Activated naive CD4-positive, alpha-beta T cell (primary cell): ENCODE measurements at places on chromosomes 1 and 21.

- no peak for DNase-seq
These were observed 23.8 kb upstream of the LDLRAP1 start for GRCh38 chr1:25519624-25520023.

GRCh38 chr1:21749109-21749508 is 33.8 kb downstream of the USP48 start:
- no peak for DNase-seq

- DNase-seq = no peak
These were observed 21.7 kb downstream of the SESN2 start for GRCh38 chr1:28280977-28281381.

DNA sequence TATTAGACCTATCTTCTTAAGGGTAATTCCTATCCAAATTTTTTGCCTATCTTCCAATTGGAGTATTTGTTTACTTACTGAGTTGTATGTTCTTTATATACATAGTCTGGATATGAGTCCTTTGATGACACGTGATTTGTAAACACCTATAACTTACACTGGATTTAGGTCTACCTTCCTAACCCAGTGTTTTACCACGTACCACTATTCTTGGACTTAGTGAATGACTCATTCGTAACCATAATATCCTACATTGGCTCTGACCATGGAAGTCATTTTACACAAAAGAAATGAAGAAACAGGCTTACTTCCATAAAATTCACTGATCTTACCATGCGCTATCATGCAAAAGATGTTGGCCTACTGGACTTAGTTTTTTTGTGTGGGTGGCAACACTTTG is 23.9 kb upstream of the ZZZ3 start:
- no peak for DNase-seq

GRCh38 chr1:165898837-165899236 is 71.4 kb downstream of the UCK2 start:
- no peak for DNase-seq

- no peak for DNase-seq
These were observed 494.2 kb downstream of the KIF26B start for GRCh38 chr1:245648749-245649522.

DNA sequence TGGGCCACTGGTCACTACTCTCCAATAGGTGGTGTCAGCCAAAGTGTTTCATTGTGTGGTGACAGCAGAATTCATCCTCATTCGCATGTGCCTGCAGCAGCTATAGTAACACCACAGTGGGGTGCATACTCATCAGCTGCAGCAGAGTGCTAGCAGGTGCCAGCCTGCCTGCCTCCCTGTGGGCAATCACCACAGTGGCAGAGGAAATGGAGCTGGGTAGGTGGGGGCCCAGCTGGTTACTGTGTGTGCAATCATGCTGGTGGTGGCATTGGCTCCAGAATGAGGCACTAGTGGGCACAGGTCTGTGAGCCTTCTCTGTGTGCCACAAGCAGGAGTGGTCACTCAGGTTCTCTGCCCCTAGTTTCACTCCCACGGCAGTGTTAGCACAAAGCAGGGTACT is 579.2 kb downstream of the PTPRC start:
- no peak for DNase-seq

DNA sequence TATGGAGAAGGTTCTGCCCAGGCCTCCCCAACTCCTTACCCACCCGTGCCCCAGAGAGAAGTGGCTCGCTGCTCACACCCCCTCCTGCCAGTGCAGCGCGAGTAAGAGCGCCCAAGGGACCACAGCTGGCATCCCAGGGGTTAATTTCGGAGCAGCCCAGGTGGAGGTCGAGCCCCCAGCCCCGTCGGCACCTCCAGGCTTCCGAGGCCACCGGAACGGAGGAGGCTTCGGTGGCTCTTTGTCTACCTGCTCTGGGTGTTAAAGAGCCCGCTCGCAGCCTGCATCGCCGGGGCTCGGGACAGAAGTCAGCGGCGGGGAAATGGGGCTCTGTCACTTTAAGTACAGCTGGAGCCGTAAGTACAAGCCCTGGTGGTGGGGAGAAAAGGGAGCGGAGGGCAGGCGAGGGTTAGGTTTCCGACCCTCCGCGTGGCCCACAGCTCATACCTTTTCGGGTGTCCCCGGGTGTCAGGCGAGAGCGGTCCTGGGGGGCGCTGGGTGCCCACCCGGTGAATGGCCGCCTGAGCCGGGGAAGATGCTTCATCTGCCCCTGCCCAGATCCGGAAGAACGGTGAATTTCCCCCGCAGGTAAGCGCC is 89.4 kb upstream of the IPO9 start:
- DNase-seq = no peak

GRCh38 chr1:232196042-232196441 is 433.9 kb downstream of the SIPA1L2 start:
- DNase-seq = no peak

- no peak for DNase-seq
These were observed 499 bp downstream of the C1QA start for GRCh38 chr1:22636927-22637326.

- no peak for DNase-seq
These were observed 8.3 kb downstream of the RIPK4 start for GRCh38 chr21:41758550-41758949.

DNA sequence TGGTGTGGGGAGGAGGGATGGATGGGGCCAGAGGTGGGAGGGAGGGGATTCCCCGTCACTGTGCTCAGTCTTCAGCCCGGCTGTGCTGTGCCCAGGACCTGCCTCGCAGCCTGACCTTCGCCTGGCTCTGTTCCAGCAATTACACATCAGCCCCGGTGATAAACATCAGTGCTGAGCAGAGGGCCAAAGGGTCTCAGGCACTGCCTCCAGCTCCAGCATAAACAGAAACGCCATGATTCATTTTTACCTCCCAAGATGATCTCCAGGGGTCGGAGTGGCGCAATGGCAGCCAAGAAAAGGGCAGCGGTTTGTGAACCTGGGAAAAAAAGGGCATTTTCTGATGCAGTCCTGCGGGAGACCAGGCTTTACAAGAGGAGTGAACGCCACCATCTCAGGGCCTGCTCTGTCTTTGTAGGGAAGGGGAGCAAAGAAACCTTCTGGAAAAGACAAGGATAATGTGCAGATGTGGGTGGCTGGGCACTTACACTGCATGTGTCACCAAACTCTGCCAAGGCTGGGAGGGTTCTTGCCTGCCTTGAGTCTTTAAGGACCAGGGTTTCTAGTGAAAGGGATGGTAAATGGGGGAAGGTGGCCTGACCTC is 28.1 kb downstream of the SHISA4 start:
- no peak for DNase-seq

DNA sequence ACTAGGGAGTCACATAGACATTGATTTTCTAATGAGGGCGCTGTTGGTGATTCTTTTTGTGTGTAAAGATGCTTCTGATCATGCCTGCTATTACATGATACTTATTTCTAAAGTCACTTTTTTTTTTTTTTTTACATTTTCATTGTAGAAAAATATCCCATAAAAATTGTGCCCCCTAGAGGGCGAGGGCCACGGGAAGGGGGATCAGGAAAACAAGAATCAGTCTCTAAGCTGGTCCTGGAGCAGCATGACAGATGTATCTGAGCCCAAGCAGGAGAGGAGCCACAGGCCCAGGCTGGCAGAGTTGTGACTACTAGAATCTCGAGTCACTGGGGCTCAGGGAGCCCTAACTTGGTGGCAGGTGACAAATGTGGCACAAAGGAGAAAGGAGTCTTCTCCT is 28.1 kb downstream of the ZSCAN20 start:
- DNase-seq = no peak

- DNase-seq = no peak
These were observed 28.4 kb downstream of the URB1 start for GRCh38 chr21:32364387-32364786.

- DNase-seq = no peak
These were observed 68.3 kb downstream of the TCP10L start for GRCh38 chr21:32516756-32517649.

DNA sequence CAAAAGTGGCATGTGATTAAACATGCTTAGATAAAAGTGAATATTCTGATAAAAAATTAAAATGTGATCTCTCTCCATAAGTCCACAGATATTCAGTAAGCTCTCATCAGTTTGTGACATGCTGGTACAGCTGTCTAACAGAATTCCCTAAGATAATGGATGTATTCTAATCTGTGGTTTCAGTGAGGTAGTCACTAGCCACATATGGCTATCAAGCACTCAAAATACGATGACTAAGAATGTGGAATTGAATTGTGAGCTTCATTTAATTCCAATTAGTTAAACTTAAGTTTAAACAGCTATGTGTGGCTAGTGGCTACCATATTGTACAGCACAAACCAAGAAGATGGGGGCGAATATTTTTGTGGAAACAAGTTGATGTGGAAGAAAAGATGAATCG is 4.1 kb upstream of the REG4 start:
- no peak for DNase-seq

DNA sequence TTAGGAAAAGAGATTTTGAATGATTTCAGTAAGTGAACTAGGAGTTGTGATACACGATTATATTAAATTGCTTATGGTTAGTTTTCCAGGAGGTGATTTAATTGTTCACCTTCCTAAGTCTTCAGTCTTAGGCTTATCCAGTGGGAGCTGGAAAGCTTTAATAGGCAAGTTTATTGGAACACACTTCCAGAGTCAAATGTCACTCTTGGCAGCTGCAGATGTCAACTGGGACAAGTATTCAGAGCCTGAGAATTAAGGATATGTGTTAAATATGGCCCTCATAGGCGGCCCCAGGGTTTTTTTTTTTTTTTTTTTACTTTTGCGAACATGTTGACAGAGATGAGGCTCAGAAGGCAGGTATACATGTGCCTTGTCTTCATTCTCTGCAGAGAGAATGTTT is 29.2 kb downstream of the UCK2 start:
- DNase-seq = no peak

DNA sequence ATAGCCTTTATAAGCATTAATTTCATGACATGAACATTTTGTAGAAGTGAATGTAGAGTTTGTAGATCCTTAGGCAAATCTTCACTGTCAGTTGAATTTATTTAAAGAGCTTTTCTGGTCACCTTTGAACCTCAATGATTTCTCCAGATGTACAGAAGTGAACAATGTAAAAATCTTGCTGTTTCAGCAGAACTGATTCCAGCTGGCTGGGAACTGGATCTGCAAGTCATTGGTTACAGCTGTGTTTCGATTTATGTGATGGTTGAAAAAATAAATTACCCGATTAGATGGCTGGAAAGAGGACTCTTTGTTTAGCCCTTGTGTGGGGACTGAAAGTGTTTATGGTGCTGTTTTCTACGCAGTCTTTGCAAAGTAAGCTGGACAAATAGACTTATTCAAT is 849.8 kb downstream of the USP25 start:
- DNase-seq = no peak

DNA sequence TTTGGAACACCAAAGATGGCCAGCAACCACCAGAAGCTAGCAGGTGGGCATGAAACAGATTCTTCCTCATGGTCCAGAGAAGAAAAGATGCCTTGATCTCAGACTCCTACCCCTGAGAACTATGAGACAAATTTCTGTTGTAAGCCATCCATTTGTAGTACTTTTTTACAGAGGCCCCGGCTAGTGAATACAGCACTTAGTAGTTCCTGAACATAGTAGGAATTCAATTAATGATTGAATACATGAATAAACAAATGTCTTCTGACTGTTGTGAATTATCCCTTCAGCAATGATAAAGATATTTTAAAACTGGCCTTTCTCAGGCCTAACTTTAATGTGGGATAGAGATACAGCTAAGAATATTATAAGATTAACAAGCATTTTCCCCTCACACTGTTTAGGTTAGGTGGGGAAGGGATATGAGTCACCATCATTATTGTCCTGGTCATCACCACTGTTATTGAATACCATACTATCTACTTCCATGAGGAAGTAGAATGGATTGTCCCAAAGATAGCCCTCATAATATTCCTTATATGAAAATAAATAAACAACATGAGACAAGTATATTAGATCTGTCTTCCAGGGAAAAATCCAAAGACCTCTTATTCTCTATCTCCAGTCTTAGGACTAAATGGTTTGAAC is 51.4 kb downstream of the ADCY10 start:
- DNase-seq = no peak

DNA sequence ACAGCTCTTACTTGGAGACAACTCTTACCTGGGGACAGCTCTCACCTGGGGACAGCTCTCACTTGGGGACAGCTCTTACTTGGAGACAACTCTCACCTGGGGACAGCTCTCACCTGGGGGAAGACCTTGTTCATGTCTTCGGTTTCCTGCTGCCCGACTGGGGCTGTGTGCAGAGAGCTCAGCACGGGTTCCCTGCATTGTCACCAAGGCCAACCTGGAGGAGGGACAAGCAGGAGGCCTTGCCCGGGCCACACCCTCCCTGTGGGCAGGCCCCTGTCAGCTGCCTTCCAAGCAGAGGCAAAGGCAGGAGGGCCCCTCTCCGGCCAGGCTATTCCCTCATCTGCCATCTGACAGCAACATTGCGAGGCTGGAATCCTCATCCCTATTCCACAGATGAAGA is at the start of gene LDLRAD1:
TSS of gene LDLRAD1 (minus strand) at position 208 of the 400 bp plus-strand sequence. CDS start at position 134, 74 bp downstream.
- DNase-seq = no peak

DNA sequence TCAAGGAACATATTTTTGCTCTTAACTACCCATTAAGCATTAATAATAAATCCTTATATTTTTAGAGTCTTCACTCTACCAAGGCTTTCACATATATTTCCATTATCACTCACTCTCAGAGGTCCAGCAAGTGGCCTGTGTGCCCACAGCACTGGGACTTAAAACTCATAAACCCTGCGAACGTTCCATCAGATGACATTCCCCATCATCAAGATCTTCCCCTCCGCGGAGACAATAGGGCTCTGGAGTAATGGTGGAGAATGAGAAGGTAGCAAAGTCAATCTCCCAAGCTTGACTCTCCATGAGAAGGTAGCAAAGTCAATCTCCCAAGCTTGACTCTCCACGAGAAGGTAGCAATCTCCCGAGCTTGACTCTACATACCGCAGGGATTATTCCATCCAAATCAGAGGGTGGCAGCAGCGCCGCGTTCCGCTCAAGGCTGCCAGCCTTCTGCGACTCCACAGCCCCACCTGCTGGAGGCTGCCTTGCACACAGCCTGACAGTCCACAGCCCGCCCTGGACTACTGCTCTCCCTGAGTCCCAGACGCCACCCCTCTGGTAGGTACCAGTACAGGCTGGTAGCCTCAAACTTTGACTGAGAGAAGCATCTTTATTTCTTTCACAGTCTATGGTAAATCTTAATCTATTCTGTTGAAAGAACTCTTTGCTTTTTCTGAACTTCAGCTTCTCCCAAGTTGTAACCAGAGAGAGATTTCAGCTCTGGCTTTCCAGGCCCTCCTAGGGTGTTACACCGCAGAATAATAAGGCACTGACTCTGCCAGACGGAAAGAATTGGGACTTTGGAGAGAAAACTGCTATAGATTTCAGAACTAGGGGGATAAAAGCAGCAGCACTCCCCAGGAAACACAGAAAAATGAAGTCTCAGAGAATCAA is 26.4 kb upstream of the CTTNBP2NL start:
- peak; percentile 49 for DNase-seq

DNA sequence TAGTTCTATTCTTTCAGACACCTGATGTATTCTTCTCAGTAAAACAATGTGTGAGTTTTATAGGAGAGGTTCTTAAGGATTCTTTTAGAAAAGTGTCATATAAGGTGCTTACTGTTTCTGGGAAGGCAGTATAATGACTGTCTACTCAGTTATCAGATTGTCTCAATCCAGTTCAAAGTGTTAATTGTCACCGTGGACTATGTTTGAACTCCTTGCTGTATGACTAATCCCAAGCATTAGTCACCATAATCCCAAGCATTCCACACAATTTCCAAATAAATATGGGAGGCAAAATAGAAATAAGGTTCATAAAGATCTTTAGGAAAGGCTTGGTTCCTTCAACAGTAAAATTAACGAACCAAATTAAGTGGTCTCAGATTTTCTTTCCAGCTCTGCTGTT is 342.1 kb upstream of the NR5A2 start:
- no peak for DNase-seq

- peak; percentile 9 for DNase-seq
These were observed 16.4 kb upstream of the KIAA0040 start for GRCh38 chr1:175208773-175209492.

GRCh38 chr1:117569856-117570255 is 36.0 kb upstream of the TENT5C start:
- no peak for DNase-seq

GRCh38 chr1:112399456-112399855 is 3.4 kb downstream of the CTTNBP2NL start:
- DNase-seq = no peak
